Left forelimb (tissue), 1 donor: ENCODE measurements at places on chromosomes 1 and 21.
A peak's percentile ranks its signal among the peaks of the same experiment; 100 is the strongest.

- no peak for DNase-seq
Measured at GRCh38 chr21:35699361-35699760, 361.0 kb downstream of the SETD4 start.

DNA sequence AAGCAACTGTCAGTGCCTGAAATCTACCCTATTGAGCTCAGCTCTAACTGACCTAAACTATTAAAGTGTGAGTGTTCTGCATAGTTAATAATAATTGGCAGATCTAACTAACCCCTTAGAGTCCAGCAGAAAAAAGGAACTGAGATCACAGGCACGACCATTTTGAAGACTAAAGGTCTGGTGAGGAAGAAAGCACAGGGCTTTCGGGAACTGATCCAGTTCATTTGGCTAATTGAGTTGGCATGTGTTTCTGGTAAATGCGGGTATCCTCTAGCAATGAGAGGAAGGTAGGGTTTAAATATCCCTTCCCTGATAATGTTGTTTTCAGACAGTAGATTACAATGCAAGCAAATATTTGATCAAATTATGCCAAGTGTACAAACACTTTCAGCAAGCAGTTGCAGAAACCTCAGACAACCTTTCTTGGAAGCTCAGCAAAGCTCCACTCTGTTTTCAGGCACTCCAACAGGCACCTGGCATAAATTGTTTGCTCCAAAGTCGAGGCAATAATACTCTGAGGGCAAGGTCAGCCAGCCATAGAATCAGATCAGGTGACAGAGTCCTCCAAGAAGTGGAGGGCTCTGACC is 100.8 kb downstream of the KCNK1 start:
- DNase-seq, result no peak

- no peak for DNase-seq
Measured at GRCh38 chr21:24826822-24827221, 780.5 kb downstream of the MRPL39 start.

DNA sequence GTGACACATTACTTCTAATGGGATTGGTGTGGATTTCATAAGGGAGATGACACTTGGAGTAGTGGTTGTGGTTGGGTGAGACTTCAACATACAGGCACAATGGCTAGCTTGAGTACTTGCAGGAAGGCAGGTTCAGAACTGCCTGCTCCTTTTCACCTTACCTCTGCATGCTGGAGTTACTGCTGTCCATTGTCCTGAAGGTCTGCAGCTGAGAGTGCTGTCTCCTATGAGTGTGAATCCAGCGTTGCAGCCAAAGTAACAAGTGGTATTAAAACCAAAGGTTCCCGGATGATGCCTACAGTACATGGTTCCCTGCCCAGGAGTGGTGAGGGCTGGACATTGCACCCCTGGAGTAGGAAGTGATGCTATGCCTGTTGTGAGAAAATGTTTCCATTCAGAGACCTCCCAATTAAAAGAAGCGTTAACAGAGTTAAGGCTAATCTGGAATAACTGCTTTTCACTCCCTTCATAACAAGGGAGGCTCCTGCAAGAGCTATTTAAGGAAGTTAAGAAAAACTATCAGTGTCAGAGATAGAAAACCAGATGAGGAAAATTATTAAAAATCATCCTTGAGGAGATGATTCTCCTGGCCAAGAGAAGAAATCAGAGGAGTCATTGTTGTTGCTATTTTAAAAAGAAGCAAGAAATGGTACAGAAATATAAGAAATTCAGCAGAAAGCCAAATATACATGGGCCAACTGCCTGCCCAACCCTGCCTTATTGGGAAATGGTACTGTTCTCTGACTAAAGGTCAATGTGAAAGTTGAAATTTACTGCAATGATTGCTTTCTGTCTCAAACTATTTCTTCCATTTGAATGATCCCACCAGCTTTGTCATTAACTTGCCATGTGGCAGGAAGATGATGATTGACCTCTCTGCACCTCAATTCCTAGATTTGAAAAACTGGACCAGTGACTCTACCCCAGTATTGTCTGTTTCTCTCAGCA is 9.8 kb upstream of the F5 start:
- DNase-seq, result no peak

DNA sequence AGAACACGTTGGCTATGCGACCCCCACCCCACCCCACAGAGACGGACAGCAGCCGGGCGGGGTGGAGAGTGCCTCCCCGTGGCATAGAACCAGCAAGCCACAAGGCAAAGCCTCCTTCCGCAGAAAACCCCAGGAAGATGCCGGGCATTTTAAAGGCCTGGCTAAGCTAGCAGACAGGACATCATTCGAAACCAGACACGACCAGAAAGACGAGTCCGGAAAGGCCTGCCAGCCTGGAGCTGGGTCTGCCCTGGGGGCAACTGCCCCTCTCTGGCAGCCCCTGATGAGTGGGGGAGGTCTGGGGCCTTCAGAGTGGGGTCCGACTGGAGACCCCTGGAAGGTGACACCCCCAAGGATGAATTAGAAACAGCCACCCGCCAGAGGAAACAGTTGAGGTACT is 8.5 kb downstream of the FTCD start:
- no peak for DNase-seq

GRCh38 chr1:110185181-110185580 is 24.9 kb upstream of the KCNC4 start:
- DNase-seq, result no peak

- no peak for DNase-seq
Measured at GRCh38 chr1:243793298-243793697, 56.7 kb downstream of the AKT3 start.

- no peak for DNase-seq
Measured at GRCh38 chr21:29499734-29500343, 201.1 kb downstream of the BACH1 start.

DNA sequence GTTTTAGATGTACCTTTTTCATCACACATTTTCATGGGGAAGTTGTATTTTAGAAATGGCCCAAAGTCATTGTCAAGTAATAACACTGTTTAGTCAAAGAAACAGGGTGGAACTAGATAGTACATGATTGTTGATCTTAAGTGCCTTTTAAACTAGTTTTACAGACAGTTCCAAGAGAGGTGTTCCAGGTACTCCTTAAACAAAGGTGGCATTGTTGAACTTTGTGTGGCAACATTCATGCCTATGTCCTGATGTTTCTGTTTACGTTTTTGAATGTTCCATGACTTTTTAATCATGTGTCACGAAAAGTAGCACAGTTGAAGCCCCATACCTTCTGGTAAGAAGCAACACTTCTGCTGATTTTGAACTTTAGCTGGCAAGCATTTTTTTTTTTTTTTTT is 9.1 kb upstream of the SH3D21 start:
- no peak for DNase-seq

DNA sequence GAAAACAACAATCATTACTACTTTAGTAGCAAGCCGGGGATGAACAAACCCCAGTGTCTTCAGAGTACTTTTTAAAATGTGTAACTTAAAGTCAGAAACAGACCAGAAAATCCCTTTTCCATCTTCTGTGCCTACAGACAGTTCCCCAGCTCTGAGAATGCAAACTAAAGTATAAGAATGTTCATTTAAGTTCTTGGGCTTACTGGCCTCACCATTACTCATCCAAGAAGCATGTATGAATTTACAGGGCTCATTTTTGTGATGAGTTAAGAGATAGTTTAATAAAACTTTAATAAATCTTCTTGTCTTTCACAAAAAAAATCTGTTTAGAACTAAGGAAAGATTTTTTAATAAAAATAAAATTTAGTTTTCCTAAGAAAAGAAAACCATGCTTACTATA is 4.6 kb downstream of the LPGAT1 start:
- DNase-seq, result no peak

DNA sequence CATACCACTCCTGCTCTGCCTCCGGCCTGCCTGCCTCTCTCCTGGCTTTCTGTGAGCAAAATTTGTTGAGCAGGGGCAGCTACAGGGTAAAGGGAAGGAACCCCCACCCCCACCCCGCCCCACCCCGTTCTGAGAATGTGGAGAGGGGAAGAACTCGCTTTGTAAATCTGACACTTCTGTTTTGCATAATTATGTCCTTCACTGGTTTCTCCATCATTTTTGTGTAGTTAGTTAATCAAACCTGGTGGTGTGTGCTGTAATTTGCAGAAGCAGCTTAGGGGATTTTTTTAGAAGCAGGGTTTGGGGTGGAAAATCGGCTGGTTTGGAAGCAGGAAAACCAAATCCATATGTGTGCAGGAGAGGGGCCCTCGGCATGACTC is 58.1 kb upstream of the TMEM51 start:
- DNase-seq, result no peak

DNA sequence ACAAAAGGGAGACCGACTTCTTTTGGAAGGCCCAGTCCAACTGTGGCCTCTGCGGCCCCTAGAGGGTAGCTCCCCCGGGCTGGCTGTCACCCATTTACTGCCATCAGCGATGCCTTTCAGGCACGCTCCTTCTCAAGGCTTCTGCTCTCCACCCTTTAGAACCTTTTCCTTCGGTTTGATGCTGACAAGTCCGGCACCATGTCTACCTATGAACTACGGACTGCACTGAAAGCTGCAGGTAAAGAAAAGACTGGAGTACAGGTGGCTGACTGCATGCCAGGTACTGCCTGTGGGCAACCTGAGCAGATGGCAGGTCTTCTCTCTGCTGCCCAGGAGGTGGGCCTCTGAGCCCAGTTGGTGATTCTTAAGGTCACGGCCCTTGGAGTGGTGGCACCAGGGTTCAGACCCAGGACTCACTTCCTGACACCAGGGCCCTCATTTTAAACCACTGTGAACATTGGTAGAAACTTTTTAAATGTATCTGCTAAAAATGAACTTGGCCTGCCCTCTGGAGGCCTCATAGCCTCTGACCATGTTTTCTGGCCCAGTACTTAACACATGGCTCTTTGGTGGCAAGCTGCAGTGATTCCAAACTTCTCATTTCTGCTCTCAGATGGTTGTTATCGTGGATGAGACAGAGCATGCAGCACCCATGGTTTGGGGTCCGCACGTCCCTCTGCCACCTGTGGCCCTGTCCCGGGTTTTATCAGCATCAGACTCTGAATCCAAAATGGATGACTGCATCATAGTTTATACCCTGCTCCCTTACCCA is 45.7 kb downstream of the CAPN9 start:
- DNase-seq, result peak; percentile 20

DNA sequence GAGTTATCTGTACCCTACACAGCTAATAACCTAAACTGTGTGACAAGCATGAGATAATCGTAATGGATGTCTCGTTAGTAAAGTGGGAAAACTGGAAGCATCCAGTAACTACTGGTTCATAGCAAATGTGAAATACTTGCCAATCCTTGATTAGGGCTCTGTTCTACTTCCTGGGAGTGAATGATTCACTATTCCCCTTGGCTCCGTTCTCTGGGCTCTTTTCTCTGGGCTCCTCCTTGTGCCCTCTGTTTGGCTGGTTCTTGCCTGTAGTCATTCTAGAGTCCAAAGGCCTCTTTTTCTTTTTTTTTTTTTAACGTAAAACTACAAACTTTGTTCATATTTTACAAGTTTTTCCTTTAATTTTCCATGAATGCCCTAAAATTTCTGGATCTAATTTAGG is 465.8 kb upstream of the PLXNA2 start:
- no peak for DNase-seq

- DNase-seq, result no peak
Measured at GRCh38 chr1:100400404-100400803, 48.1 kb downstream of the CDC14A start.

GRCh38 chr21:42622284-42622683 is 31.1 kb upstream of the PDE9A start:
- DNase-seq, result peak; percentile 22

- DNase-seq, result no peak
Measured at GRCh38 chr21:26210614-26211013, 40.0 kb upstream of the APP start.

- DNase-seq, result no peak
Measured at GRCh38 chr1:5053744-5054143, 399.3 kb downstream of the AJAP1 start.

GRCh38 chr1:164702216-164702615 is 143.2 kb downstream of the PBX1 start:
- DNase-seq, result no peak

- no peak for DNase-seq
Measured at GRCh38 chr1:15088281-15088971, 65.1 kb upstream of the TMEM51 start.

DNA sequence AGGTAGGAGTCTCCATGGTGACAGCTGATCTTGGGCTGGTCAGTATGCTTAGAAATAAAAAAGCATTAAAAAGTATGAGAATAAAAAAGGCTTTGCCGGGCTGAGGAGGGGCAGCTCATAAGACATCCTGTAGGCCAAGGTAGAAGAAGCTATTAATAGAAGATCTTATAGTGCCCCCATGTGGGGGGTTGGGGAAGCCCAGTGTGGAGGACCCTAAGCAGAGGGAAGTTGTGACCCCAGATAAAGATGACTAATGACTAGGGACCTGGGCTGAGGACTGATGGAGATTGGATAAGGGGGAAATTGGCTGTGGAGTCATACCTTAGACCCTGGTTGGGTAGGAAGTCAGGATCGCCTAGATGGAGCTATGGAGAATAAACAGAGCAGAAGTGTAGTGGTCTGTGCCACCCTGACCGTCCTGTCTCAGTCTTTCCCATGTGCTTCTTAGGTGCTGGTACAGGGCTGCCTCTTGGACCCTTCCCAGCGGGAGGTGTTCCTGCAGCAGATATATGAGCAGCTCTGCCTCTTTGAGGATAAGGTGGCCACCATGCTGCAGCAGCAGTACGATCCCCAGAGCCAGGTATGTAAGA is 25.0 kb downstream of the SZT2 start:
- no peak for DNase-seq

- DNase-seq, result no peak
Measured at GRCh38 chr1:6783936-6784559, 1.2 kb upstream of the CAMTA1 start.

DNA sequence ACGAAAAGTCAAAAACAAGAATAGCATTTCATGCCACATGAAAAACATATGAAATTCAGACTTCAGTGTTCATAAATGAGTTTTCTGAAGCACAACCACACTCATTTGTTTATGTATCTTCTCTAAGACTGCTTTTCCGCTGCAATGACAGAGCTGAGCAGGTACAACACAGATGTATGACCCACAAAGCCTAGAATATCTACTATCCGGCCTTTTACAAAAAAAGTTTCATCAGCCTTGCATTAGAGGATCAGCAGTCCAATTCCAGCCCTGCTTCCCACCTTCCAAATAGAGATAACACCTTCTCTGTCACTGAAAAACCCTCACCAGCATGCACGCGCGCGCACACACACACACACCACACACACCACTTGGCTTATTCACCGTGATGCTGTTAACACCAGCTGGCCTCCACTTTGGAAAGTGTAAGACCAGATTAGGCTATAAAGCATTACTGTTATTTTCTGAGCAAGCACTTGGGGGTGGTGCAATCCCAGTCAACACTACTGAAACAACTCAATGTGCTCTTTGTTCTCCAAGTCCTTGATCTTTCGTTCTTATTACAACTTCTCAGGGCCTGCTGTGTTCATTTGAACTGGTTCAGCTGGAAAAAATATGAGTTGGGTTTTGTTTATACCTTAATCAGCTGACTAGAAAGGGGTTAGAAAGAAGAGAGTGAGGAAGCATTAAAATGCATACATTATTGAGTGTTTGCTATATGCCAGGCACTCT is 90.0 kb downstream of the GLUL start:
- no peak for DNase-seq

DNA sequence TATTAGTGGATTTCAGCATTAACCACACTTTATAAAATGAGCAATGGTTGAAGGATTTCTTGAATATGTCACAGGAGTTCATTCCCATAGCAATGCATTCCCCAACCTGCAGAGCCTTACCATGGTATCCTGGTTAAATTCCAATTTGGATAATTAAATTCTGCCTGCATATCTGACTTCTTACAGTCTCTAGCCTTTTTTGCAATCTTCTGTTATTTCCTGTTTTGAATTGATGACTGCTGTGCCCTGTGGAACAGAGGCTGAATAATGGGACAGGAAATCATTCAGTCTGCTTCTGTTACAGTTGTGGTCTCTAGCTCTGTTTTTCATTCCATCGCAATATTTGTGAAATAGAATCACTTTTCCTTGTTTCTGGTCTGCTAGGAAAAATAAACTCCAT is 1823.9 kb downstream of the PLA2G4A start:
- no peak for DNase-seq
